Right ventricle myocardium inferior (tissue), 1 donor: ENCODE measurements at places on chromosomes 5 and 9.
A peak's percentile ranks its signal among the peaks of the same experiment; 100 is the strongest.

DNA sequence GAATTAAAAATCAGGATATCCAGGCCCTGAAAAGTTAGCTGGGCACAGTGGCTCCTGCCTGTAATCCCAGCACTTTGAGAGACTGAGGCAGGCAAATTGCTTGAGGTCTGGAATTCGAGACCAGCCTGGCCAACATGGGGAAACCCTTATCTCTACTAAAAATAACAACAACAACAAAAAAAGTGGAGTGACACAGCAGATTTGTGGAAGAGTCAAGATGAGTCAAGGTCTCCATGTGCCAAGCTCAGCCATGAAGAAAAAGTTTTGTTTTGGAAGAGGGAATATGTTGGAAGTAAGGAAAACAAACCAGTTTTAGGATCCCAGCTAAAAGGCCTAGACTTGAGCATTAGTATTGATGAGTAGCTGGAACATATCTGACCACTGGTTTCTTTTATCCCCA lies 14.7 kb downstream of the LRRC70 start:
- no peak for DNase-seq

DNA sequence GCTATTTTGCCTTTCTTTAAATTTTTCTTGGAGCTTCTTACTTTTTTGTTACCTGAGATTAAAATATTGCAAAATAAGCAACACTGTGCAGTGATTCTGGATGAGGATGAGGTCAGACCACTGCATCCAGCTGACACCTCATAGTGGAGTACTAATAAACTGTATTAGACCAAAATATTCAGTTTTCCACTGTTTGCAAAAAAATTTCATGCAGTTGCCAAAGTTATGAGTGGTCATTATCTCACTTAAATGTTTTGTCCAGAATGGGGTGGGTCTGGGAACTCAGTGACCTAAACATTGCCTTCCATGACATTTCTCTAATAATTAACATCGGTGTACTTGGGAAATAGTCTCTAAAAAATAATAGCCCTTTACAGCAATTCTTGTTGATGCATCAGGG lies 143.8 kb downstream of the ADAMTSL1 start:
- DNase-seq = no peak

- no peak for DNase-seq
These were observed 97.6 kb downstream of the CDH10 start for GRCh38 chr5:24547132-24547531.

DNA sequence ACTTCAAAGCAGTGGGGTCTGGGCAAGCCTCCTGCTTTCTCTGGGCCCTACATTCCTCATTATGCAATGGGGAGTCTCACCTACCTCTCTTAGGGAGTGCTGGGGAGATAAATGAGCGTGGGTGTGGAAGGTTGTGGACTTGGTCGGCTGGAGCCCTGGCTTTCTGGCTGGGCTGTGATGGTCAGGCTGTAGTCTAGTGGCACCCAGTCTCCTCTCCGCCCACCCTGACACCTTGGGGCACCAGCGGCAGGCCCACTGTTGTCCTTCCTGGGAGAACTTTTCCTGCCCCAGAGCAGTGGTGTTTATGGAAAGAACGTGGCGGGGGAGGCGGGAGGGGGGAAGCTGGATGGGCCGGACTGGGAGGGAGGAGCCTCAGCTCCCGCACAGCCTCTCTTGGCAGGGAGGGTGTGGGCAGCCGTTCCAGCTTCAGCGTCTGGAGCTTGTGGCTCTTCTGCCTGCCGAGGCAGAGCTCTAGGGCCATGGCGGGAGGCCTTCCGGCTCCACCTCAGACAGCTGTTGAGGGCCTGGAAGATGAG lies 4.1 kb downstream of the PTGS1 start:
- peak; percentile 87 for DNase-seq
